ENCODE measurements at places on chromosomes 13 and 19.

DNA sequence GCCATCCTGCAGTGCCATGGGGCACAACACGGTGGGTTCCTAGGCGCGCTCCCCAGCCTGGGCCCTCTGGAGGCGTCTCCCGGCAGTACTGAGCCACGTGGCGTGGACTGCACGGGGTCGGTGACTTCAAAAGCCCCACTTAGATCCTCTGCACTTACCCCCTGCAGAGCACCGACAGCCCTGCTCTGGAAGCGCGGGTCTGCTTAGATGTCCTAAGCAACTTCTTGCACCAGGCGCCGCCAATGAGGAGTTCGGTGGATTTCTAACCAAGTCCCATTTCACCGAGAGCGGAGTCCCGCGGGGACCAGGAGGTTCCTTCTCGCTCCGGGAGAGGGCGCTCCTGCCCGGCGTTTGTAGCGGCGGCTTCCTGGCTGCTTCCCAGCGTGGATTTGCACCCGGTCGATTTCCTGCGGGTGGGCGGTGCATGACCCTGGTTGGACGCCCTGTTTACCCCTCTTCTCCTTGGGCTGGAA, 25.2 kb upstream of the ZNF845 start:
- DNase-seq: peak; percentile 6

- no peak for DNase-seq
Observed at GRCh38 chr19:11984986-11985385, 20.1 kb downstream of the ZNF763 start.

DNA sequence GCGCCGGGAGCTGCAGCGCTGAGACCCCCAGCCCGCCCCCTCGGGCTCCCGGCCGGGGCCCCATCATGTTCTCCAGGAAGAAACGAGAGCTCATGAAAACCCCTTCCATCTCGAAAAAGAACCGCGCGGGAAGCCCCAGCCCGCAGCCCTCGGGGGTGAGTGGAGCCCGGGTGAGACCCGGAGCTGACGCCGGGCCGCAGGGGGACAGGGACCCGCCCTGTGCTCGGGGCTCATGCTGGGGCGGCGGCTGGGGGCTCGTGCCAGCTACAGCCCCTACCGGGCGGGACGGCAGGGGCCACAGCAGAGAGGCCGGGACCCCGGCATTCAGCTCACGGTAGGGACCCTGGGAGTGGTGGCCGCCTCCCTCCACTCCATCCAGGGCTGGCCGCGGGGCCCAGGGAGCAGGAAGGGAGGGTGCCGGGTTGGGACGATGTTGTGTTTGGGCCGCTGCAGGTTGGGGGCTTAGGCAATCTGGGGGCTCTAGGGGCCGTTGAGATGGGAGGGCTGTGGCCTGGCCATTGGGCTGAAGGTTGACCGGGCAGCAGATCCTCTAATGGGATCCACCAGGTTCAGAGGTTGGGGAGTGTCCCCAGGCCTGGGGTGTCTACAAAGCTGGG, 482 bp downstream of the ARHGAP45 start:
- DNase-seq: peak; percentile 75

GRCh38 chr13:40094056-40094455, 438.6 kb downstream of the COG6 start:
- DNase-seq: no peak

GRCh38 chr19:49340069-49340864, 5.1 kb downstream of the CD37 start:
- DNase-seq: no peak

DNA sequence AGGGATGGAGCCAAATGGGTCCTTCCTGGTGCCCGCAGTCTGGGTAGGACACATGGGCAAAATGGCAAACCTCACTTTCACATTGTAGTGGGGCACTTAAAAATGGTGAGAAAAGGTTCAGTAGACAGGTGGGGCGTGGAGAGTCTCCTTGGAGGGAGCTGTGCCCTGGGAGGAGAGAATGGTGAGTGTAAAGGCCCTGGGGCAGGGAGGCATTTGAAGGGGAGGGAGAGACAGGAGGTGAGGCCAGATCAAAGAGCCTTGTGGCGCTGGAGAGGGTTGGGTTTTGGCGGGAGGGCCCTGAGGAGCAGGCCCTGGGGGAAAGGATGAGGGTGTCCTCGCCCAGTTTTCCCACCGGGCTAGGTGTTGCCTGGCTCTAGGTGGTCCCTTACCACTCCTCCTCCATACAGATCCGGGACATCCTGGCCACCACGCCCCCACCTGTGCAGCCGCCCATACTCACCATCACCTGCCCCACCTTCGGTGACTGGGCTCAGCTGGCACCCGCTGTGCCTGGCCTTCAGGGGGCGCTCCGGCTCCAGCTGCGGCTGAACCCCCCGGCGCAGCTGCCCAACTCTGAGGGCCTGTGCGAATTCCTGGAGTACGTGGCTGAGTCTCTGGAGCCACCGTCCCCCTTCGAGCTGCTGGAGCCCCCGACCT, 6.3 kb downstream of the MAP1S start:
- no peak for DNase-seq

GRCh38 chr13:98461486-98462240, 115.2 kb downstream of the STK24 start:
- no peak for DNase-seq

- no peak for DNase-seq
Observed at GRCh38 chr19:10091895-10092641, 6.0 kb downstream of the SHFL start.

DNA sequence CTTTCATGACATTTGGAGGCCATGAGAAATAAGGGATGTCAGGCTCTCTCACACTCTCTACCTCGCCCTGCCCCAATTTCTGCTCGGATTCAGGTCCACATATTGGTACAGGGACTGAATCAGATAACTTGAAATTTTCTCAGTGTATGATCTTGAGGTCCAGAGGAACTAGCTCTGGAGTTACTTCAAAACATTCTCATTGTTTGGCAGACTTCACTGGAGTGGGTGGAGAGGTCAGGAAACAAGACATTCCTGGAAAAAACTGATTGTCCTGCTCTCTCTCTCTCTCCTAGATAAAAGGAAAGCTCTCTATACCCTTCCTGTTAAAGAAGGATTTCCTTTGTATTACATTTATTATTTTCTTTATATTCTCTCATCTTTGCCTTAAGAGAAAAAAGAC, 428.1 kb upstream of the DACH1 start:
- no peak for DNase-seq
